ENCODE measurements at places on chromosomes 5 and 9.

- no peak for DNase-seq
Observed at GRCh38 chr5:143297756-143298155, 105.7 kb downstream of the NR3C1 start.

GRCh38 chr5:95759634-95760033 is 28.5 kb downstream of the RHOBTB3 start:
- DNase-seq, result peak; percentile 65

- DNase-seq, result no peak
Observed at GRCh38 chr5:75405296-75405695, 68.3 kb downstream of the HMGCR start.

GRCh38 chr5:147648597-147648996 is 133.9 kb downstream of the JAKMIP2 start:
- no peak for DNase-seq

DNA sequence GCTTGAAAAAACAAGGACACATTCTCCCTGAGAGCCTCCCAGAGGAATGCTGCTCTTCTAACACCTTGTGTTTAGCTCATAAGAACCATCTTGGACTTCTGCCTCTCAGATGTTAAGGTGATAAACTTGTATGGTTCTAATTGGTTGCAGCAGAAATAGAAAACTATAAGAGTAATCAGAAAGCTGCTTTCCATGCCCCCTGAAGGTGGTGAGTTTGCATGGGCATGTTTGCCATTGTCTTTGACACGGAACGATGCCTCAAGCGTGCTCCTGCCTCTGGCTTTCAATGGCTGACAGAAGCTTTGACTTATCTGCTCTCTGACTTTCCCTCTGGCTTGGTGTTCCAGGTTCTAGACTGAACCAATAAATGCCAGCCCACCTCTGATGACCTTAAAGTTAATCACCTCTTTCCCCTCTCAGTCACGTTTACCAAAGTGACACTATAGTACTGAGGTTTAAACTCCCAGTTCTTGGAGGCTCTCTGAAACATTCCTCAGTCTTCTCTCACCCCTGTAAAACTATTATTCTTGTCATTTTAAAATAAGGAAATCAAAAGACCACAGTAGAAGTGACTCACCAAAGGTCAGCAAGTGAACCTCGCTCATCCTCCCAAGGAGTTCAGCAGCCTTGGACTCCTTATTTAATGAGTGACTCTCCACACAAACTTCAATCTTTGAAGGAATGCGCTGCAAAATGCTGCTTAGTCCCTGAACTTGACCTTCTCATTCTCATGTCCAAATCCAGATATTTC is 103.6 kb downstream of the PIK3R1 start:
- no peak for DNase-seq

DNA sequence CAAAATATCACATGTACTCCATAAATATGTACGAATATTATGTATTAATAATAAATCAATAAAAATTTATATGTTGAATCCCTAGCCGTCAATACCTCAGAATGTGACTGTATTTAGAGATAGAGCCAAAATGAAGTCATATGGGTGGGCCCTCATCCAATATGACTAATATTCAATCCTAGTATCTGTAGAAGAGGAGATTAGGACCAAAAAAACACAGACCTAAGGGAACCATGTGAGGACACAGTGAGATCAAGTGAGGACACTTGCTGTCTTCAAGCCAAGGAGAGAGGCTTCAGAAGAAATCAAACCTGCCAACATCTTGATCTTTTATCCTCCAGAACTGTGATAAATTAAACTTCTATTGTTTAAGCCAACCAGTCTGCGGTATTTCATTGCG is 3.7 kb upstream of the AMACR start:
- no peak for DNase-seq

- peak; percentile 72 for DNase-seq
Observed at GRCh38 chr9:16505199-16505598, 365.3 kb downstream of the BNC2 start.

DNA sequence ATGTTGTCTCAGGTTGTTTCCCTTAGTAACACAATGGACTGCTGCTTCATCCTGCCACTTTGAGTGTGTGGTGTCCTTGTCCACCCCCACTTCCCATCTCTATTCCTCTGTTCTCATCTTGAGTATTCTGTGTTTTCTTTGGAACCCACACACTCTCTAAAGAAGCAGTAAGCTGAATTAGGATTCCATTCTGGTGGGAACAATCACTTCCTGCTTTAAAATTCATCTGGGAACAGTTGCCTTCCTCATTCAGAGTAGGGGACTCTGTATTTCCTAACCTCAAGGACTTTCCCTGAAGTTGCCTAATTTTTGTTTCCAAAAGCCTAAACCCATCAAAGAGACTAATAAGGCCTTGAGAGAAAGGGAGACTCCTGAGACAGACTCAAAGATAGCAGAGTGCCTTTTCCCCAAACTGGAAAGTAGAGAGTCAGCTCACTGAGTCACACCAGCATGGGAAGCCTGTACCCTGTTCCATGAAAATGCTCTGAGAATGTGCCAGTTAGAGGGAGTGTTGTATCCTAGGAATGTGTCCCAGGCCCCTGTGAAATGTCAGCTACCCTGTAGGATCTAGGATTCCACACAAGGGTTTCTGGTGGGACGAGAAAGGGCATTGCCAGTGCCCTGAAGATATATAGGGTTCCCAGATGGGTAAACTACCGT is 63.6 kb downstream of the CCDC192 start:
- no peak for DNase-seq

GRCh38 chr5:43106290-43106638 is 14.4 kb upstream of the ZNF131 start:
- DNase-seq, result no peak

DNA sequence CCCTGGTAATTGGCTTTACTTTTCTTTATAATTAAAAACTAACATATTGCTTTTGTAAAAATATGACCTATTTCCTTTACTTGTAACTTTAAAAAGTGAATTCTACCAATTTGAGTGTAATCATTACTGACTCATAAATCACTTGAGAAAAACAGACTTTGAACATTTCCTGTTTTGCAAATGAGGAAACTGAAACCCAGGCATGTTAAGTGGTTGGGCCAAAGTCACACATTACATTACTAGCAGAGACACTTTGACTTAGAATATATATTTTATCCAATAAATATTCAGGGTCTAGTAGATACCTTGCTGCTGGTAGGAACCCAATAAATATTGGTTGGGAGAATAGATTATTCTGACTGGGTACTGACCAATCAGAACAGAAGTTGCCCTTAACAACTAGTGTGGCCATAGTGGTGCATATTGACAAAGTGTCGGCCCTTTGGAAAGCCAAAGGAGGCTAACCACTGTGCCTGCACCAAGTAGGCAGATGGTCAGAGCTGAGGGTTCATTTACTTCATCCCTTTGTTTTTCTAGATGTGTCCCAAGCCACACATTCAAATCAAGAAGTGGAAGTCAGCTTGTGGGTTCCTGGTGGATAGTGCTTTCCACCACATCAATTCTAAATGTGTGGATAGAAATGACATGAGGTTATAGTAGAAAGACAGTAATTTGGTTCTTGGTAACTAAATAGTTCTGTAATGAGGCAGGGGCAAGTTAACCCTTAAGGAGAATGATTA is 365.1 kb upstream of the RIOK2 start:
- no peak for DNase-seq

DNA sequence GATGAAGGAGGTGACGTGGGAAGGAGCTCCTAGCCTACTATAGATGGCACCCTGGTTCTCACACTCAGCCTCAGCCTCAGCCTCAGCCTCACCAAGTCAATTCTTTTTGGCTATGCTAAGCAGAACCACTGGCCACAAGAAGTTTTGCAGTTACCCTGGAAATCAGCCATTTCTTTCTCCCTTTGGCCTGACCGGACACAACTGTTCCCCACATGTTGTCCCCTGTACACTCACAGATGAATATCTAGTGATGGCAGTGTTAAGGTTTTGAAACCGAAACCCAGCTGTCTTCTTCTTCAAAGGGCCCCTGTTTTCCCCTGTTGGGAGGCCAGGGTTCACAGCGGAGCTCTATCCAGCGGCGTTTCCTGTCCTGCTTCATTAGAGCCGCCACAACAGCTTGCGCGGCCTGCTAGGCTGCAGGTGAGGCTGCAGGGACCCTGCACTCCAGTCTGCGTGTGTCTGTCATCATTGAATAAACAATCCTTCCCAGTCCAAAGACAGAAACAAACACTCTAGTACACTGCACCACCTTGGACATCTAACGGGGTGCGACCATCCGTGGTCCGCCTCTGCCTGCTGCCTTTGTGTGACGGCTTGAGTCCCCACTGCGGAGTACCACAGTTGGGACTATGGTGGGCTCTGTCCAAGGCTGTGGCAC is 250.5 kb downstream of the DENND1A start:
- DNase-seq, result no peak

DNA sequence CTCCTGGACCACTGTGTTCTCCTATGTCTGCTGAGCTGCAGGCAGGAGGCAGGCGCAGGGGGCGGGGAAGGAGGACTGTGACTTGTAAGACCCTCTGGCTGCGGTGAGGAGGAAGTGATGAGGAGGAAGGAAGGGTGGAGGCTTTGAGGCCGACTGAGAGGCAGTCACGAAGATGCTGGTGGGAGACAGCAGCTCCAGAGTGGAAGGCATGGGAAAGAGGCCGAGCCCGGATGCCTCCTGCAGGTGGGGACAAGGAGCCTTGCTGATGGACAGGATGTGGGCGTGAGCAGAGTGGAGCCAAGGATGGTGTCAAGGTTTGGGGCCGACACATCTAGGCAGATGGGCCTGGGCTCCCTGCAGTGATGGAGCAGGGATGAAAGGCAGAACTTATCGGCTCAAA is 74.3 kb upstream of the ICE1 start:
- no peak for DNase-seq

DNA sequence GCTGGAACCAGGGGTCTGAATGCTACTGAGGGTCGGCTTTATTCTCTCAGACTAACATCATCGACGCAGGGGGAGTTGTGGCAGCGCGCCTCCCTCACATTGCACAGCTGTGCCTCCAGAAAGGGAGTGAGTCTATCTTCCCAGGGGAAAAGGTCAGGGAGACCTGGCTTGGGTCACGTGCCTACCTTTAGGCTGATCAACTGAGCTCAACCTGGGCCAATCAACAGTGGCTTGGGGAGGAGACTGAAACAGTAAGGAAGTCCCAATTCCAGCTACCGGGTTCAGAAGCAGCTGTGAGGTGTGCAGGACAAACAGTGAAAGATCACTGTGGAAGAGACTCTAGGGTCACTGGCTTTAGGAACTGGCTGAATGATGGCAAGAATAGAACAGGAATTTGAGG is 14.3 kb downstream of the SNX30 start:
- DNase-seq, result no peak

DNA sequence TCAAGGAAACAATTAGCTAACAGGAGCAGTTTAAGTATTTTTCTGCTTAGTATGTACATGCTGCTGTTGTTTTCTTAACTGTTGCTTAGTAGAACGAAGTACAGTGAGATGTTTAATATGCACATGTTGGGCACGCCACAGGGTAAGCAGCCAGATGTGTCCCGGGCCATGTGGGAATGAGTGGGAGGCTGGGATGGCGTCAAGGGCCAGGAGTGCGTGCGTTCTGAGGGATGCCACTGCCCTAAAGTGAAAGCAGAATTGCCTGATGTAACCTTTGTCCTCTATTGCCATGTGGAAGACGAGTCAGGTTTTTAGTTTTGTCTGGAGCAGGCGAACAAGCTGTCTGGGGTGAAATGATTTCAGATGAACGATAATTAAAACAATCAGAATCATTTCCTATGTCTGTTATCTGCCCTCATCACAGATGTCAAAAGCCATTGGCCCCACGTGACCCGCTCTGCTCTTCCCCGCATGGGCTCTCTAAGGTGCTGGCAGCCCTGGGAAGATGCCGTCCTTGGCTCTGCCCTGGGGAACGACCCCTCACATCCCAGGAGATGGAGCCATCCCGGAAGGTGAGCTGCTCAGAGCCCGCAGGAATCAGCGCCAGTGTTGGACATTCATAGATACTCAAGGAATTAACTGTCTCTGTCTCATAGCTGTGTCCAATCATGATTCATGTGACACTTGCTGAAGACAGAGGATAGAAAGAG is 356.6 kb upstream of the IRX4 start:
- no peak for DNase-seq

- no peak for DNase-seq
Observed at GRCh38 chr5:95718203-95718602, 12.9 kb upstream of the RHOBTB3 start.
